ENCODE measurements at places on chromosomes 1 and 21. TPM values are rescaled to one million over a fixed set of nuclear protein-coding genes. Genes with fewer than 3 reads are reported as not detected.

The LAMC2 gene
- 5.2 TPM for polyA plus RNA-seq

The SPRR2F gene
- polyA plus RNA-seq, result 0.50 TPM

The KCNJ9 gene
- 0.11 TPM for polyA plus RNA-seq

The FMO3 gene
- not detected for polyA plus RNA-seq

The CCDC27 gene
- 0.15 TPM for polyA plus RNA-seq

The SLC45A1 gene
- polyA plus RNA-seq, result 1.6 TPM

The FBXO2 gene
- 57.9 TPM for polyA plus RNA-seq

The CLDN17 gene
- polyA plus RNA-seq, result not detected

The SLC35F3 gene
- 1.2 TPM for polyA plus RNA-seq

The LMOD1 gene
- 0.77 TPM for polyA plus RNA-seq

The PCSK9 gene
- polyA plus RNA-seq, result 22.3 TPM

The ST6GALNAC5 gene
- polyA plus RNA-seq, result 9.2 TPM

GRCh38 chr1:52056937-52057231, 789 bp downstream of the BTF3L4 start:
- DNase-seq, result no peak

DNA sequence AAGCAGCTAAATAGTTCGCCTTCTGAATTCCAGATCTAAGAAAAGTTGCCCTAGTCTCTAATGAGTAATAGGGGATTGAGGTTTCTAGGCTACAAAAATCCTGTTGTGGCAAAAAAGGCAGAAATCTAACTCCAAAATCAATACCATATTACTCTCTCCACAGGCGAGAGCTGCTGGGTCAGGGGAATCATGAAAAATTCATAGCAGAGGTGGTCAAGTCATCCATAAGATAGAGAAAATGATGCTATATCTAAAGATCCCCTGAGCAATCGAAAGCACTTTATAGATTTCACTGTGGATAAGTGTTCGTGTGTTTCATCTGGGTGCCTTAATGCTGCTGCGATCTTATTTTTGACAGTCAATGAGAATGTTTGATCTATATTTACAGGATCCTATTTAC, 417.7 kb downstream of the AGBL4 start:
- DNase-seq, result no peak

DNA sequence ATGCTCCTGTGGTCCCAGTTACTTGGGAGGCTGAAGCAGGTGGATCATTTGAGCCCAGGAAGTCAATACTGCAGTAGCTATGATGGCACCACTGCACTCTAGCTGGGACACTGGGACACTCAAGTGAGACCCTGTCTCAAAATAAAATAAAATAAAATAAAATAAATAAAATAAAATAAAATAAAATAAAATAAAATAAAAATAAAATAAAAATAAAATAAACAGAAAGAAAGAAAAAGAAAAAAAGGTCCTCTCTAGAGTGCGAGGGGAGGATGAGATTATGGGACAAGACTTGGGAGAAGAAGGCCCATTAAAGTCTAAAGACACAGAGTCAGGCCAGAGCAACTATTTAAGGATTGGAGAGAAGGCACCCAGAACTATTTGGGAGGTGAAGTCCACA, 172.5 kb downstream of the IER5 start:
- no peak for DNase-seq

DNA sequence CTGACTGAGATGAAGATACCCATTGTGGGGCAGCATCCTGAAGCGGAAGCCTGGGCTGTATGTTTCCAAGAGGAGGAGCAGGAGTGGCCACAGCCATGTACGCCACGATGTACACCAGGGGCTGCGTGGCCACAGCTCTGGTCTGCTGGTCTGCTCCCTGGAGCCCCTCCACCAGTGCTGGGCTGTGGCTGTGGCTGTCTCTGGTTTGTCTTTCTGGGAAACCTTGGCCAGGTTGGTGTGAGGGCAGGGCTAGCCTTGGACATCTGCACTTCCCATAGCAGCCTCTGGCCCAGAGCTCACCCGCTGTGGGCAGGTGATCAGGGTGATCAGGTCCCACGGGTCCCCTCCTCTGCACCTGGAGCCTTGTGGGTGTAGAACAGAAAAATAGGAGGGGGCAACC, 2.6 kb downstream of the MIB2 start:
- no peak for DNase-seq

GRCh38 chr1:78045926-78046778, at the start of gene GIPC2:
TSS of gene GIPC2 (plus strand) at chr1:78045966. CDS start at chr1:78046095, 129 bp downstream.
- DNase-seq, result no peak

DNA sequence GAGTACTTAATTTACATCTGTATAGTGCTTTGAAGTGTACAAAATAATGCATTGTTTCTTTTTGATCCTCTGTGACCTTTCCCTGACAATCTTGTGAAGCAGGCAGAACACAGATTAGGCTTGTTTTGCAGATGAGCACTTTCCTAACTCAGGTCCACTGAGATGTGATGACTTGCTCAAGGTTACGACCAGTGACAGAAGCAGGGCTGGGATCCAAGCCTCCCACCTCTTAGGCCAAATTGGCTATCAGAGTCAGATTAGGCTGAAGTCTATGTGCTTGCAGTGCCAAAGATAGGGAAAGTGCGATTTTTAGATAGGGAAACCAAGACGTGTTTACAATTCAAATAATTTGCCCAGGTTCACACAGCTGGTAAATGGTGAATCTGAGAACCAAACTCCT, 147.3 kb downstream of the OMA1 start:
- peak; percentile 39 for DNase-seq

- DNase-seq, result no peak
Measured at GRCh38 chr1:28091043-28091781, 2.8 kb upstream of the EYA3 start.

- DNase-seq, result no peak
Measured at GRCh38 chr1:162676087-162676486, 43.8 kb downstream of the DDR2 start.

GRCh38 chr1:203676455-203676854, 49.8 kb downstream of the ATP2B4 start:
- DNase-seq, result no peak

DNA sequence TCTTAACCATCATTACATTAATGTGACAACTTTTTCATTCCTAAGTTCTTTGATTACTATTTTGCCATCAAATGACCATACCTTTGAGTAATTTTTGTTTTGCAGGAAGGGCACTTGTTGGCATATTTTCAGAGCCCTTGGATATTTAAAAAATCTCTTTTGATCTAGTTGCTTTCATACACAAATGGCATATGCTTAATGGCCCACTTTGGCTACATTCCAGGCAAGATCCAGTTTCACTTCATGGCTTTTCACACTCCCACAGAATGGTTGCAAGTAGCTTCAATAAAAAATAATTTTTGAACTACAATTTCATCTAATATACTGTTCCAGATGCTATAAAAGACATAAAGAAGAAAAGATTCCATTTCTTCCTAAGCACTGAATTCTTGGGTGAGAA, 18.1 kb downstream of the ADAM30 start:
- DNase-seq, result no peak

GRCh38 chr1:51924455-51924854, 45.9 kb upstream of the NRDC start:
- DNase-seq, result no peak

DNA sequence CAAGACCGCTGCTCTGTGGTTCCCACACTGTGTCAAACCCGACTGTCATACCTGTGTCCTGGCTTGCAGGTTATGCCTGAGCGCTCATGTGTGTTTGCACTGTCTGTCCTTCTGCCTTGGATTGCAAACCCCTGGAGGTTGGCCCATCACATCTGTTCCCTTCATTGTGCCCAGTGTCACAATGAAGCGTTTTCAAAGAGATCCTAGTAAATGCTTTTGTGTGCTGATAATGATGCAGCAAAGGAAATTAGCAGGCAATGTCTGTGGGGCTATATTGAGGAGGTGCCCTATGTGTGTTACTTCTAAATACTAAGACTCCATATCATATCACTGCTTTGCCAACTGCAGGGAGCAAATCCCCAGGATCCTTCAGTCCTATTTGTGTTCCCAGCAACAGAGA, 424.4 kb upstream of the NFIA start:
- DNase-seq, result no peak

DNA sequence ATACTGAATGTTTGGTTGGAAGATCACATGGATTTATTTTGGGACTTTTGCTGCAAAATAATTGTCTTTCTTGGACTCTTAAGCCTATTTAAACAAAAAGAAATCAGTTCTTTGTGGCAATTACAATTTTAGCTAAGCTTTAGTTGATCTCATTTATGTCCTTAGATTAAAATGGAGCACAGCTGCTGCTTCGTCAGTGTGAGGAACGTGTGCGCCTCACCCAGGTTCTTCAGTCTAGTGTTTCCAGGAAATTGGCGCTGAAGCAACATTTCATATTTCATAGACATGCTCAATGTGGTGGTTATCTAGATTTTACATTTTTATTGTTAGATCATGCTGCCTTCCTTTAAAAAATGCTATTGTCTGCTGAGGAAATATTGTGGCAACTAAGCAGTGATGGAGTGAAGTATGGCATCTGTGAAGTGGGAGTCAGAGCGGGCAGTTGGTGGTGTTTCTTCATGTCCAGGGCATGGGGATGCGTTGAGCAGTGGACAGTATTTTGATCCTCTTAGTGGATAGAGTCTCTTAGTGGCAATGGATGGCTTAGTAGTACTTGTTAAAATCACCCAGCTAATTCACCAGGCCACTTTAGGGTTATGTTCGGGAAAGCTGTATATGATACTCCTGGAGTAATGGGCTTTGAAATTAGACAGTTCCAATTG, 5.6 kb downstream of the DDI2 start:
- DNase-seq, result no peak

GRCh38 chr1:240619906-240620621, 8.1 kb upstream of the GREM2 start:
- DNase-seq, result no peak

- peak; percentile 80 for DNase-seq
Measured at GRCh38 chr1:6727535-6727934, 25.9 kb upstream of the DNAJC11 start.

- no peak for DNase-seq
Measured at GRCh38 chr1:213381572-213382084, 330.6 kb downstream of the RPS6KC1 start.

GRCh38 chr1:30186586-30186985, 536.8 kb downstream of the MATN1 start:
- DNase-seq, result no peak

- DNase-seq, result no peak
Measured at GRCh38 chr1:171494076-171494475, 8.7 kb downstream of the PRRC2C start.

GRCh38 chr21:39675993-39676661, 63.4 kb downstream of the B3GALT5 start:
- no peak for DNase-seq

DNA sequence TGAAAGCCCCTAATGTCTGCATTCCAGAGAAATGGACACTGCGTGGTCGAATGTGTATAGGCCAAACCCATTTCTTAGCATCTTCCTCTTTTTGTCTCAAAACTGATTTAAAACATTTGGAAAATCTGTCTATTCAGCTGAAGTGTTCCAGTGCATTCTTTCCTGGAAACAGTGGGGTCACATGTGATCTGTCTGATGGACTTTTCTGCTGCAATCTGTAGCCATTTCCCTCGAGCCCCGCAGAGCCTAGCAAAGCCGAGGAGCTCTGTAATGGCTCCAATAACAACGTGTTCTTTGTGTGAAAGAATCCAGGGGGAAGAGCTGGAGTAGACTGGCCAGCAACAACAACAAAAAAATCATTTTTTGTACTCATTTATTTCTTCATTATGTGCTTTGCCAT, 329.3 kb downstream of the BARHL2 start:
- no peak for DNase-seq

- DNase-seq, result peak; percentile 54
Measured at GRCh38 chr1:214224611-214225354, 56.2 kb upstream of the SMYD2 start.

DNA sequence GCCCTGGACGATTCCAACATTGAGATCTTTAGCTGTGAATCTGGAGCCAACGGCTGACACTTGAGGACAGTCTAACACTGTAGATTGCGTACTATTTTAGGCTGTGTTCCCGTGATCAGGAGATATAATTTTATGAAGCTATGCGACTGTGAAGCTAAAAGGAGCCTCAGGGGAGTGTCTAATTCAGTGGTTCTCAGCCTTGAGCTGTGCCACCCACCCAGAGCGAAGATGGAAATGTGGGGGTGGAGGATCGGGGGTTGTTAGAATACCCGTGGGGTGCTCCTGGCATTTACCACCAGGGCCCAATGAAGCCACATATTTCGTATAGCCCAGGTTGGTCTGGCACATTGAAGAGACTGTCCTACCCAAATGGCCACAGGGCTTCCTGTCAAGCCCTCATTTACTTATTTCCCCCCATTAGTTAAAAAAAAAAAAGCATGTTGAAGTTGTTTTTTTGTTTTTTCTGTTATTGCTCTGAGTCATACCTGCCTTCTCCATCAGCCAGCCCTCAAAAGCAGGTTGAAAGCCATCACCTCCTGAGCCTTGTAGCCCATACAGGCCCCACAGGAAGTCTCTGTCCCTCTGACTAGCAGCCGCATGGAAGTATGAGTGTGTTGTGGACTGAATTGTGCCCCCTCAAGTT, 141.7 kb downstream of the GALNT2 start:
- no peak for DNase-seq

DNA sequence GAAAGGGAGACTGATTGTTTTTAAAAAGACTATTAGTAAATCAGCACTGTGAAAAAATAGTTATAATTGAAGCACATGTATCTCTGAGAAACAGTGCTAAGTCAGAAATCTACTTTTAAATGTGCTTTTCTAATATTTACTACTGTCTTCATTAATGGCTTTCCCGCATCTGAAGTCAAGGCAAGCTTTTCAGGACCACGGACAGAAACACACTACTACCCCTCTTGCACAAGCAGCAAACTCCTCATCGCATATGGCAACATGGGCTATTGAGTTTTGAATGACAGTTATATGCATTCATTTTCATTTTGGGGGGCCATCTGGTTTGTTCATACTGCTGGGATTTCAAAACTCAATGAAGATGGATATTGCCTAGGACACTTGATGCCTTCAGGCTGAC, 433.4 kb upstream of the CAMK1G start:
- no peak for DNase-seq

DNA sequence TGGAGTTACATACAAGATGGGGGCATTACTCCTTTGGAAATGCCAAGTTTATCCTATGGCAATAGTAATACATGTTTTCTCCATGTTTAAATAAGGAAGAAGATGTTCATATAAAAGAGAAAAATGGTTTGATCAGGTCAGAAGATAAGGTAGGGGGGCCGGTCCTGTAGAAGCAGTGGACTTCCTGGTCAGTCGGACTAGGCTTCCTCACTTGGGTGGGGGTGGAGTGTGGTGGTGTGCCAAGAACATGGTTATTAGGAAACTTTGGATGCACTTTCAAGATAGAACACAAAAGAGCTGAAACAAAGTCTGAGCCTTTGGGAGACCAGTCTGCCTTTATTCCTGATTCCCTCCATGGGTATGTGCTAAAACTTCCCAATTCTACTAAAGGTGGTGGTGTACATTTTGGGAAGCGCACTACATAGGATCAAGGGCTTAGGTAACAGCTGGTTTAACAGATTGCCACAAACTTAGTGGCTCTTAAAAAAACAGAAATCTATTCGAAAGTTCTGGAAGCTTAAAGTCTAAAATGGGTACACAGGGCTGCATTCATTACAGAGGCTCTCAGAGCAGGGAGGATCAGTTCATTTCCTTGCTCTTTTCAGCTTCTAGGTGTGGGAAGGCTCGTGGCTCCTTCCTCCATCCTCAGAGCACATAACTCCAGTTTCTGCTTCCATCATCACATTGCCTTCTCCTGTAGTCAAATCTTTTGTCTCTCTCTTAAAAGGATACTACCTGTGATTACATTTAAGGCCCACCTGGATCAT, 64.6 kb downstream of the KDM1A start:
- no peak for DNase-seq

All from H1 (cell line).